Astrocyte (in vitro differentiated cells and primary cell): ENCODE measurements at places on chromosomes 11 and 22. TPM values are rescaled to one million over a fixed set of nuclear protein-coding genes. Genes with fewer than 3 reads are reported as not detected.

The CACNA1I gene
- 0.11 and 0.17 TPM in 2 replicates for total RNA-seq

The INS gene
- total RNA-seq, result not detected in 2 replicates

DNA sequence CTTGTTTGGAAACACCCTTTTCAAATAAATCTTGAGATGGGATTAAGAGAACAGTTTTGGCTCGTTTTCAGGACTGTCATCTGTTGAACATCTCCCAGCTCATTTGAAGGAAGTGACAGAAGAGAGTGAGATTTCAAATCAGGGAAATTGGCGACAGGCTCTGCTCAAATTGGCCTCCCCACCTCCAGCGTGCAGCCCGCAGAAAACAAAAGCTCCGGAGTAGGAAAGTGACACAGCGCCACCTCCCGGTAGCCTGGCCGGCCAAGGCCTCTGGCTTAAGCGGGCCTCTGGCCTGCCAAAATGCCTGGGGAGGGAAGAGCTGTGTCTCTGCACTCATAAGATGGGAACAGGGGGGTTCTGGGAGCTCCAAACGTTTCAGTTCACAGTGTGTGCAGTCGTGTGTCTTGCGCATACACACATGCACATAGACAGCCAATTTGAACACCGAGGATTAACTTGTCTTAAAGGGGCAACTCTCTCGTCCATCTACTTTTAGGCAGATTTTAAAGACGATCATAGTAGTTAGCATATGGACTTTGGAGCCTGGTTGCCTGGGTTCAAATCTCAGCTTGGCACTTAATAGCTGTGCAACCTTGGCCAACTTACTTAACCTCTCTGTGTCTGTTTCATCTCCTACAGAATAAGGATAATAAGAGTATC is 132.7 kb upstream of the RCN1 start:
- DNase-seq, result peak; percentile 22

The PHOX2A gene
- 0.36 TPM in 1 of 2 replicates, not detected in the other for total RNA-seq

The TMEM132A gene
- 117 TPM in 2 replicates for total RNA-seq

- DNase-seq, result no peak
Measured at GRCh38 chr11:80261776-80262175, 820.9 kb upstream of the TENM4 start.

DNA sequence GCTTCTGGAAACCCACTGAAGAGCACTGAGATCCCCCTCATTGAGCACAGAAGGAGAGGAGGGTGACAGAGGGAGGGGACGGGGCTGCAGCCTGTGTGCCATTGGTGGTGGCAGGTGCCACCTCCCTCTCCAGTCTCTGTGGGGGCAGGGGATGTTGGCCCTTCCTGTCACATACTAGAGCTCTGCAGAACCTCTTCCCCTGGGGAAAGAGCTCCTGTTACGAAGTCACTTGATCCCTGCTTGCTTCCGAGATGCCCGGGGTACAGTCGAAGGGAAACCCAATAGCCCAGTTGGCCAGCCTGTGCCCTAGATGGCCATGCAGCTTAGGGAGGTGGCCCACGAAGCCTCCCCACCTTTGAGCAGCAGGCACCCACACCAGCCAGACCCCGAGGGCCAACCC is 29.4 kb downstream of the DAGLA start:
- no peak for DNase-seq

The SPINDOC gene
- total RNA-seq, result 43.7 and 48.3 TPM in 2 replicates

DNA sequence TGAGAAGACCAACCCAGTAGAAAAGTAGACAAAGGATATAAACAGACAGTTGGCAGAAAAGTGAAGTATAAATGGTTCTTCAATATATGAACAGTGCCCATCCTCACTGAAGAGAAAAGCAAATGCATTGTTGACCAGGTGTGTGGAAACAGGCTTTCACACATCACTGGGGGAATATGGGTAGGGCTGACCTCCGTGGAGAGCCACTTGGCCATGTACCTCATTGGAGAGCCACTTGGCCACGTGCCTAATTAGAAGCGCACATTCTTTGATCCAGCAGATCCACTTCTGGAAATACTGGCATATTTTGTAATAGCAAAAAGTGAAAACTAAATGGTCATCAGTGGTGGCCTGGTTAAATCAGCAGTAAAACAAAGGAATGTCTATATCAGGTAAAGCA is 43.2 kb downstream of the PPP6R3 start:
- DNase-seq, result no peak

DNA sequence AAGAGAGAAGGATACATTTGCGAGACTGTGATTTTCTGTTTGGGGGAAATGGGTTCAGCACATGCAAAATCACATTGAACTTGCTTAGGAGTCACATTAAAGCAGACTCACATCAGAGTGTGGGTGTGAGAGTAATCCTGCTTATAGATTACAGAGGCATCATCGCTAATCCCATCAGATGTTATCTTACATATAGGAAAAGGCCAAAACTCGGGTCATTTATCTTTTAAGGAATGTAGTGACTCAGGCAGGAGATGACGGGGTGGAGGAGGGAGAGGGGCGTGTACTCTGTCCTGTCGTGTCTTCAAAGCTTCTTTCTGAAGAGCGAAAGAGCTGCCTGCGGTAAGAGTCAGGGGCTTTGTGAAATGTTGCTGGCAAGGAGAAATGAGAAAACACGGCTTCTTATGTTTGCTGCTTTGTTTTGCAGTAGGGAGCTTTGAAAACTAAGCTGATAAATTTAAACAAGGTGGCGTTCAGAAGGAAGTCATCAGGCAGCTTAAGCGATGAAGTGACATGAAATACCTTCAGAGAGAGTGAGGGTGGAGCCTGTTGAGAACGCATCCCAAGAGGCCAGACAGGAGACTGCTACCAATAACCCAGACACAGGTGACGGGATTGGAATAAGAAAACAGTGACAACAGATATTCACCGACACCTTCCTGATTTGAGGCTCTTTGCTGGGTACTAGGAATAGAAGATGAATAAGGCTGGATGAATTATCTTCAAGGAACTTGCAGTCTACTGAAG is 2.2 kb upstream of the C11orf16 start:
- peak; percentile 91 for DNase-seq

DNA sequence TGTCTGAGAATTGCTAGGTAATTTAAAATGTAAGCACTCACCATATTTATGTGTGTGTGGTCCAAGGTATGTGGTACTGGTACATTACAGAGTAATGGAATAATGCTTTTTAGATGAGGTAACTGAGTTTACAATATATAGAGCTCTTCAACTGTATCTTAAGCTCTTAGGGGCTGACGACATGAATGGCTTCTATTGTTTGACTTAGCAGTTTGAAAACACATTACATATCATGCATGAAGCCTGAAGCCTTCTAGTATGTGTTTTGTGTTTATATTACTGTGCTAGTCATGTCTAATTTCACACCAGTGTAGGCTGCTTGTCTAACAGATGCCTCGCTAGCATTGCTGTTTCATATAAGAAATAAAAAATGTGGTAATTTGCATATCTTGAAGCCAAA is 37.2 kb downstream of the GAS2 start:
- peak; percentile 48 for DNase-seq

DNA sequence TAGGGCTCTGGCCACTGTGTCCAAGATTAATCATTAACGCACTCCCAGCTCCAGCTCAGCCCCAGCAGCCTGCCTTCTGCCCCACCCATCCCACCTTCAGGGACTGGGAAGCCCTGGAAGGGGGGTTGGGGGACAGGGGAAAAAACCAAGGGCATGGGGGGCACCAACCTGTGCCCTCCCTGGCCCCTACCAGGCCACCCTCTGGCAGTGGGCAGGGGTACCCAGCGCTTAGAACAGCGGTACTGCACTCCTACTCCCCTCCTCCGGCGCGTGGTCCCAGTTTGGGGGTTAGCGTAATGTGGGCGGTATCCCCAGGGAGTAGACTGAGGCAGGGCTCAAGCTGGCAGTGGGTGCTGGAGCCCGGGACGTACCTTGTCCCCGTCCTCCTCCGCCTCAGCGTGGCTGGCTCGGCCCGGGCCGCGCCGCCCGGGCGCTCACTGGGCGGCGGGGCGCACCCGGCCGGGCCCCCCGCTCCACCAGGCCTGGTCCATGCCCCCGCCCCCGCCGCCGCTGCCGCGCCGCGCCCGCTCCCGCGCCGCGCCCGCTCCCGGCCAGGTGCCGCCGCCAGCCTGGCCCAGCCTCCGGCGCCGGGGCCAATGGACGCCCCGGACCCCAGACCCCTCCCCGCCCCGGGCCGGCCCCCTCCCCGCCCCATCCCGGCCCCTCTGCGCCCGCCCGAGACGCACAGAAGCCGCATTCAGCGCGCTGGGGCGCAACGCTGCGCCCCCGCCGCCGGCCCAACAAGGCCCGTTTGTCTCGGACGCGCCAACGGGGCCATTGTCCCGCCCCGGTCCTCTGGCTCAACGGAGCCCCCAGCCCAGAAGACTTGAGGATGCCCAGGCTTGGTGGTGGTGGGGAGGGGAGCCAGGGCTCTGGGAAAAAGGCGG is at the start of gene GAL3ST1:
Gene GAL3ST1 (minus strand): TSS at position 571 of the 887 bp plus-strand sequence. CDS start 17,273 bp downstream, outside the sequence.
- no peak for DNase-seq

The DENND6B gene
- total RNA-seq, result 5.4 and 5.8 TPM in 2 replicates

- DNase-seq, result no peak
Measured at GRCh38 chr11:120642196-120642894, 130.8 kb downstream of the GRIK4 start.

DNA sequence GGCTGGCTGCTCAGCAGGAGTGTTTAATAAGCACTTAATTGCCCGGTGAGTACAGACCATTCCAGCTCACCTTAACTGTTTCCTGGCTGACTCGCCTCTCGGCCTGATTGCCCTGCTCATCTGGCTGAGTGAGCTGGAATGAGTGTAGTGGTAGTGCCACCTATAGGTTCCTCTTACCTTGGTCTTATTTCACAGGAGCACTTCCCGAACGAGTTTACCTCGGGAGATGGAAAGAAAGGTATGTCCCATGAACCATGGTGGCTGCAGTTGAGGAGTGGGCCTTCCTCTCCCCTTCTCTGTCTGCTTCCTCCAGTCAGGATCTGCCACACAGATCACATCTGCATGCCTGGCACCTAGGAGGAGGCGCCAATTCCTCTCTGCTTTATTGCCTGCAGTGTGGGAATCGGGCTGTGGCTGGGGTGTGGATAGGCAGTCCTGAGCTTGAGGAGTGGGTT is 26.7 kb downstream of the UPB1 start:
- DNase-seq, result peak; percentile 42

DNA sequence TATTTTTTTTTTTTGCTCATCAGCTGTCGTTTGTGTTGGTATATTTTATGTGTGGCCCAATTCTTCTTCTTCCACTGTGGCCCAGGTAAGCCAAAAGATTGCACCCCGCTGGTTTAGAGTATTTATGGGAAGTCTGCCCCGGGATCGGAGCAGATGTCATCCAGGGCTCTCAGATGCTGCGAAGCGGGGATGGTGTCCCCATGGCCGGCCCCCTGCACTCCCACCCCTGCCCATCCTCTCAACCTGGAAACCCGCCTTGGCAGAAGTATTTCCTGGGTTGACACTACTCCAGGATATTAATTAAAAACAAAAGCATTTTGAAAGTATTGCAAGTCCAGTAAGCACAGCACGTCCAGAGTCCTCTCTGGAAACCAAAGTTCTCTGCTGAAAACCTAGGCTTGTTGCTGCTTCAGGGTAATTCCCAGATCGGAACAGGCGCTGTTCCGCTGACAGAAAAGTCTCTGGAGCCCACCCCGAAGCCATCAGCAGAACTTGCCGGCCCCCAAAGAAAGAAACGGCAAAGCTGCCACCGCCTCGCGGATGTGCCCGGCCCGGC is 833 bp downstream of the SCUBE2 start:
- DNase-seq, result no peak

DNA sequence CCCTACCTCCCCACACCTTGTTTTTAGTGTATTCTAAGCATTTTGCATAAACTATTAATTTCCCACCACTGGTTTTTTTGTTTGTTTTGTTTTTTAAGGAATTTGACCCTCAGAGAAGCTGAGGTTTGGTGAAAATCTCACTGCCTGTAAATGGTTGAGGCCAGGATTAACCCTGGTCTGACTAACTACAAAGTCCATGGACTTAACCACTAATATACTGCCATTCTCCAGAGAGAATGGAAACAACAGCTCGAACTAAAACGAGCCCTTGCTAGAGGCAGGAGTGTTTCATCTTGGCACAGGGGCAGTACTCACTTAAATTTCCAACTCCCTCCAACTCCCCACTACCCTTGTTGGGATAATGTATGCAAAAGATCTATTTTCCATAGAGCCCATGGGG is 3.0 kb downstream of the CTNND1 start:
- DNase-seq, result no peak

The CELF1 gene
- 92.8 and 101 TPM in 2 replicates for total RNA-seq

DNA sequence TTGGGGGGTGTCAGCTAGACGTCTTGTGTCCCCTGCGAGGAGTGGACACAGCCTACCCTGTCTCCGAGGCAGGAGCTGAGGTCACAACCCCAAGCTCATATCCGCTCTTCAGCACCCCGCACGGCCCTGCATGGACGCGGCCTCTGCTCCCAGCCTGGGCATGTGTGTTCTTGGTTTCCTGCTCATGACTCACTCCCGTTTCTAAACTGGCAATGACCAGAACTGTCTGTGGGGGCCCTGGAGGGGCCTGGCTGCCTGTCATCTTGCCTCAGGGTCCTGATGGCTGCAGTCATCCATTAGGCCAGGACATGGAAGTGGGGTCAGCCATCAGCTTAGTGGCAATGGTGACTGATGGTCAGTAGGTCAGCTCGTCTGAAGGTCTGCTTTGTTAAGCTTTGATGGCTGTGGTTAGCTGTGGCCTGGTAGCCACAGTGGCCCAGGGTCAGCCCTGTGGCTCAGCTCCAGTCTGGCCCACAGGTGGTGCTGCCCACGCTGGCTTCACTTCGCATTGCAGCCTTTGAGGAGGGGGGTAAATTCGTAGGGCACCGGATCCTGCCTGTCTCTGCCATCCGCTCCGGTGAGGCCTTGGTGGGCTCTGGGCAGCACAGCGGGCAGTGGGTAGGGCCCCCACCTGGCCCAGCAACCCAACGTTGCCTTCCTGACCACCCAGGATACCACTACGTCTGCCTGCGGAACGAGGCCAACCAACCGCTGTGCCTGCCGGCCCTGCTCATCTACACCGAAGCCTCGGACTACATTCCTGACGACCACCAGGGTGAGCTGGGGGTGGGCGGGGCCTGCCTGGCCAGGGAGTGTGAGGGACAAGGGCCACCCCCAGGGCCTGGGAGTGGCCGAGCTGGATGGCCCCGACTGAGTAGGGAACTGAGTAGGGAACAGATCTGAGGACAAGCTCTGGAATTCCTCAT is 12.0 kb downstream of the PLCB3 start:
- DNase-seq, result peak; percentile 61

GRCh38 chr11:20934516-20934915 is 265.1 kb downstream of the NELL1 start:
- no peak for DNase-seq

The DDI1 gene
- not detected in 2 replicates for total RNA-seq

GRCh38 chr11:13110929-13111812 is 102.1 kb downstream of the RASSF10 start:
- peak; percentile 83 for DNase-seq

GRCh38 chr11:120142441-120143100 is 4.7 kb upstream of the TRIM29 start:
- DNase-seq, result no peak

- no peak for DNase-seq
Measured at GRCh38 chr11:30553521-30554110, 32.5 kb downstream of the MPPED2 start.

The ZDHHC5 gene
- total RNA-seq, result 89.8 and 94.7 TPM in 2 replicates

- DNase-seq, result no peak
Measured at GRCh38 chr22:20948989-20949388, 18.1 kb upstream of the AIFM3 start.

DNA sequence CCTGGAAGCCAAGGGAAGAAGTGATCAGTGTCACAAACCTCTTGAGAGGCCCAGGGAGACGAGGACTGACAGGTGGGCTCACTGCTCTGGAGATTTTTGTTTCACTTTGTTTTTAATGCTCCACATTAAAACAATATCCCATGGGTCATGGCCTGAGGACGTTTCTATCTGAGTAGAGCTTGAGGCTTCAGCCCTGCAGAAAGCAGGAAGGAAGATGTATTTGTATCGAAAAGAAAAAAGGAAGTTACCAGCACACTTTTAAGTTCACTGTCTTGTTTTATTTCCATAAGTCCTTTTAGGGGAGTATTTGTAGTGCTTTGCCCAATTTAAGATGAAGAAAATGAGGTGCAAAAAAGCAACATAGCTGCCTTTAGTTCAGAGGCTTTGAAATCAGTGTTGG is 191.1 kb downstream of the GRIK4 start:
- no peak for DNase-seq

The MYBPC3 gene
- total RNA-seq, result not detected in 2 replicates
